Activated CD4-positive, alpha-beta T cell treated with anti-CD3 and anti-CD28 coated beads for 24 hours (primary cell): ENCODE measurements at places on chromosomes 5 and 9.

GRCh38 chr5:151496041-151496484 lies 48.7 kb downstream of the SLC36A1 start:
- DNase-seq: no peak

DNA sequence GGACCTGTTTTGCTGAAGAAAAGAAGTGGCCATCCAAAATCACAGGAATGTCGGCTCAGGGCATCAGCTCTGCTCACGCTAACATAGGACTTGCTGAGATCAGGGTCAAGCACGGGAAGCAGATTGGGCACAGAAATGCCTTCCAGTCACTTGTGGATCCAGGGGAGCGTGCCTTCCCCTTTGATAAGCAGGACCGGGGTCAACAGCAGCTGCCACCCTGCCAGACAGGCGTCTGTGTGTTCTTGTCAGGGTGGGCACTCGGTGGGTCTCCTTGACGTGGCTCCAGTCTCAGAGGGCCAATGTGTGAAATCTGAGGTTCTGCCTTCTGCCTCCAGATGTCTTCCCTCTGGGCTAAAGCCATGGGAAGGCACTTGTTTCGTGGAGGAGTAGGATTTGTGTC lies 313.7 kb upstream of the IRX4 start:
- no peak for DNase-seq

DNA sequence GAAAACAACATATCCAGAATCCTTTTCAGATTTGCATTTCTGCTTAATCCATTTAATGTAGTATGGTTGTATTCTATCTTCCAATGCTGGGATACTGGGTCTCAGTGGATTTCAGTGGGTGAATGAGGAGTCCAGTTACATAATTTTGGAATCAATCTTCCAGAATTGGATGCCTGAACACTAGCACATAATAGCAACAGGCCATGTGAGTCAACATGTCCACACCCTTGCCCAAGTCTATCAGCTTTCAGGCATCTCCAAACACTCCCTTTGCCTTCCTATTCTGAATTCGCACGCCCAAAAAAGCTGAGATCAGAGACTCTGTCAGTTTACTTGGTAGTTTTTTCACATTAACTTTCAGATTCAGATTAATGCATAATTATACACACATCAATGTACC lies 202.6 kb downstream of the TSSK1B start:
- no peak for DNase-seq

- DNase-seq: no peak
Measured at GRCh38 chr5:76114179-76114851, 31.1 kb downstream of the SV2C start.

- DNase-seq: no peak
Measured at GRCh38 chr5:77301447-77301883, 91.0 kb downstream of the PDE8B start.
